Retinal pigment epithelial cell (primary cell): ENCODE measurements at places on chromosomes 12 and 14.

DNA sequence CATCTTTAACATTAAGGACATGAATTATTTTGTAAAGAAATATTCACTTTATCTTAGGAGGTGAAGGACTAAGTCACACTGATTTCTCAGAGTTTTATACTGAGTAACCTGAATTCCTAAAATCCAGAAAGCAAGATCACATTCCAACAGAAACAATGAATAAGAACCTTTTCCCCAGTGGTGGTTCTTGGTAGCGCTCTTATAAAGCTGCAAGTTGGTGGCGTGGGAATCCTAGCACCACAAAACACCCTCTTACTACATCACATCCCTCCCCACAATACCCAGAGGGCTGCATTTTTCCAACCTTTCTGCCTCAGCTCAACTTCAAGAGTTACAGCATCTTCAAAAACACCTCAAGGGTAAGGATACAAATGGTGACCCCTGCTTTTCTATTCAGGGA lies 44.0 kb upstream of the SMUG1 start:
- DNase-seq: no peak

DNA sequence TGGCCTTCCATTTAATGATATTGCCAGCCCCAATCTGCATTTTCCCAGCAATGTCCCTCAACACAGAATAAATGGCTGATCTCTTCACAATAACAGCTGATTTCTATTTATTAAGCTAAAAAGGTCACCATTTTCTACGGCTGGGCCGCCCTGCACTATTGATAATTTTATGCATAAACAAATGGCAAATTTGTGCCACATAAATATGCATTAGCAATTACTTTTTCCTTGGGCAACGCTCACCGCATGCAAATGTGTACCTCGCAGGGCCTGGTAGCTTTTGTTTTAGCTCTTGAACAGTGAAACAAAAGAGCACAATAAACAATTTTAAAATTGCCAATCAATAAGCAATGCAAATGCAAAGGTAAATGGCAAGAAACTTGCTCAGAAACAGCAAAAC lies 331.9 kb upstream of the SOX5 start:
- no peak for DNase-seq

DNA sequence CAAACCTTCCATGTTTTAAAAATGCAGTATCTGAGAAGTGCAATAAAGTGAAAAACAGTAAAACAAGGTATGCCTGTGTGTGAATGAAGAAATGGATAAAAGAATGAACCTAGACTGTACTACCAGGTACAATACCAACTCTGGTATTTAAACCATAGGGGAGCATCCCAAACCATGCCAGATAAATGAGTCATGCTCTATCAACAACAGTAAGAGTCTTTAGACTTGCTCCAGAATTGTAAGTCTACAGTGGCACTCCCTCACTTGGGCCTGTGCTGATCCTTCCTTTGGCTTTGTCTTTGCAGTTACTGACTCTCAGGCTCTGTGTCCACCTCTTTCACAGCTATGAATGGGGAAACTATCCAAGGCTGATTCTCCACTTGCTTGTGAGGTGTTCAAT lies 38.1 kb downstream of the BBS10 start:
- DNase-seq: no peak

DNA sequence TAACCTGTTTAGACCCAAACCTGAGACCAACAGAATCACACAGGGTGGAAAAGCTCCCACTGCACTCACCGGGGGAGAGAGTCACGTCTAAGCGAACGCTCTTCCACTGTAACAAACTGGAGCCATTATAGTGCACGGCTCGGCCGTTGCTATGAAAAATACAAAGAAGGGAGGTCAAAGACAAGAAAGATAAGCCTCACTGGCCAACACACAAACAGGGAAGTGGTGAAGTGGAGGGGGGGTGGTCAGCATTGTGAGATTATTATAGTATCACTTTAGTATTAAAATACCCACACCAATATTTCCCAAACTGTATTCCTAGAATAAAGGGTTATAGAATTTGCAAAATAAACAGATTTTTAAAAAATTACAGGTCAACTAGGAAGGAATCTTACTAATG lies 90.9 kb downstream of the TRAFD1 start:
- DNase-seq: no peak

DNA sequence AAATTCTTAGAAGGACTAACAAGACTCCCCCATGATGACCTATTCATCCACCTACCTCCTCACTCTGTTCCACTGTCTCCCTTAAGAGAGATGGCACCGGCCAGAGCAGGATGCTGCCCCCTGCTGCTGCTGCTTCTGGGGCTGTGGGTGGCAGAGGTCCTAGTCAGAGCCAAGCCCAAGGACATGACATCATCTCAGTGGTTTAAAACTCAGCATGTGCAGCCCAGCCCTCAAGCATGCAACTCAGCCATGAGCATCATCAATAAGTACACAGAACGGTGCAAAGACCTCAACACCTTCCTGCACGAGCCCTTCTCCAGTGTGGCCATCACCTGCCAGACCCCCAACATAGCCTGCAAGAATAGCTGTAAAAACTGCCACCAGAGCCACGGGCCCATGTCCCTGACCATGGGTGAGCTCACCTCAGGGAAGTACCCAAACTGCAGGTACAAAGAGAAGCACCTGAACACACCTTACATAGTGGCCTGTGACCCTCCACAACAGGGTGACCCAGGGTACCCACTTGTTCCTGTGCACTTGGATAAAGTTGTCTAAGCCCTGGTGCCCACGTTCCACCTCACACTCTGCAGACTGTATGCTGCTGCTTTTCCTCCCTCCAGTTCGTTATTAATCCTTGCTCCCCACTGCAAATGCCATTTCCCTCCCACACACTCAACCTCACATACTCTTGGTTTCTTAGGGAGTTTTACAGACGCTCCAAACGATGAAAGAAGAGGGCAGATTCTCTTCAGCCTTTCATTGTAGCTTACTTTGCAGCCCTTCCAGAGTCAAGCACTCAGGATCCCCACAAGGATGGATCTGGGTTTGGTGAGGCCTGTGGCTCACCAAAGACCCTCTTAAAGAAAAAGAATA lies at the start of gene RNASE8:
TSS of gene RNASE8 (plus strand) at position 20 of the 873 bp plus-strand sequence. CDS start at position 91, 71 bp downstream.
- no peak for DNase-seq

- no peak for DNase-seq
These were observed 32.1 kb upstream of the TXNRD1 start for GRCh38 chr12:104183443-104183842.

GRCh38 chr12:50060120-50060468 lies 2.7 kb downstream of the ASIC1 start:
- DNase-seq: no peak

- peak; percentile 84 for DNase-seq
These were observed 295.7 kb upstream of the PRKD1 start for GRCh38 chr14:30223385-30223785.

DNA sequence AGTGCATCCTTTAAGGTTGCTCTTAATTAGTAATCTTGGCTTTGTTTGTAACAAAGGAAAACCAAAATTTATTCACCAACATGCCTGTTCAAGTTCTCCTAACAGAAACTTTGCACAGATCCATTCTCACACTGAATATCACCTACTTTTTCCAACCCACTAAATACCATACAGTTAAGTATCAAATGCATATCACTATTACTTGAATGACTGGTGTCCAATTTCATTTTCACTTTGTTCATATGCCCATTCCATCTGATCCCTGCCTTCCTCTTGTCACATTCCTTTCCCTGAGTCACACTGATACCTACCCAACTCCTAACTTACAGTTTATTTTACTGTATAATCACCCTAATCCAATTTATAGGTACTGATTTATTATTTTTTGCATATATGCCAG lies 286.4 kb downstream of the NELL2 start:
- peak; percentile 80 for DNase-seq

GRCh38 chr14:53550776-53551175 lies 397.7 kb upstream of the DDHD1 start:
- DNase-seq: no peak

DNA sequence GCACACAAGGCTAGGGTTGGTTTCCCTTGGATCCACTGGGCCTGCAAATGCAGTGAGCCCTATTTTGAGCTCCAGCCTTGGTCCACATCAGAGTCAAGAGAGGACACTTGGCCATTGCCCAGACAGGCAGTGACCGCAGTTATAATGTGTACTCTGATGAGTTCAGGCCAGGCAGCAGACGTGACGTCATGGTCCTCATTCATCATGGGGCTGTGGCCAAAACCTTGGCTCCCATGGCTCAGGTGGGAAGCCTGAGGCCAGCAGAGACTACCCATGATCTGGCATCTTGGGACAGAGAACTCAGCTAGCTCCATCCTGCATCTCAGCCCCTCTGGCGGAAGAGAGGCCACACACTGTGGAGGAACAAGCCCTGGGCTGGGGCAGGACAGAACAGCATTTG lies 16.4 kb downstream of the TMEM63C start:
- DNase-seq: no peak

- DNase-seq: no peak
These were observed 31.9 kb downstream of the MMAB start for GRCh38 chr12:109541413-109541726.

GRCh38 chr14:67517083-67517482 lies 16.0 kb upstream of the PLEKHH1 start:
- no peak for DNase-seq

GRCh38 chr12:114302606-114303315 lies 103.2 kb downstream of the TBX5 start:
- no peak for DNase-seq

DNA sequence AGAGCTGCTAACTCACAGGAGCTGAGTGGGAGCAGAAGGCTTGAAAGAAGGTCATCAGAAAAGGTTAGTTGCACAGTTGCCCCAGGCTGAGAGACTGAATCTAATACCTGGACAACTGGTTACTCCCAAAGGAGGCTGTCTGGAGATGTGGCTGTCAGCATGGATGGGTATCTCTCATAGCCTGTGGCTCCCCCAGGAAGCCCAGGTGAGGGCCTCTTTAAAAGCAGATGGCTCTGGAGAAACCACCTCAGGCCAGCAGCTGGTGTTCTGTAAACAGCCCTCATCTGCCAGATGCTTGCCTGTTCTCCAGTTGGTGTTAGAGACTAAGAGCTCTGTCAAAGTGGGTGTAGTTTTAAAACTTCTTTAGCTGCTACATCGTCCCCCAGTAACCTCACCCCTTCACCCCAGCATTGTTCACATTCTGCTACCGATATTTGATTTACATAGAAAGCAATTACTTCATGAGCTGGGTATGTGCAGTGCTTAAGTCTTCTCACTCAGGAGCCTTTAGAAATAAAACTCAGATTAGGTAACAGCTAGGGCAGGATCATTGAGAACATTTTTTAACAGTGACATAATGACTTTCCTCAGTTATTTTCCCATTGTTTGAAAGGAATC lies 25.8 kb downstream of the DACT1 start:
- peak; percentile 81 for DNase-seq

DNA sequence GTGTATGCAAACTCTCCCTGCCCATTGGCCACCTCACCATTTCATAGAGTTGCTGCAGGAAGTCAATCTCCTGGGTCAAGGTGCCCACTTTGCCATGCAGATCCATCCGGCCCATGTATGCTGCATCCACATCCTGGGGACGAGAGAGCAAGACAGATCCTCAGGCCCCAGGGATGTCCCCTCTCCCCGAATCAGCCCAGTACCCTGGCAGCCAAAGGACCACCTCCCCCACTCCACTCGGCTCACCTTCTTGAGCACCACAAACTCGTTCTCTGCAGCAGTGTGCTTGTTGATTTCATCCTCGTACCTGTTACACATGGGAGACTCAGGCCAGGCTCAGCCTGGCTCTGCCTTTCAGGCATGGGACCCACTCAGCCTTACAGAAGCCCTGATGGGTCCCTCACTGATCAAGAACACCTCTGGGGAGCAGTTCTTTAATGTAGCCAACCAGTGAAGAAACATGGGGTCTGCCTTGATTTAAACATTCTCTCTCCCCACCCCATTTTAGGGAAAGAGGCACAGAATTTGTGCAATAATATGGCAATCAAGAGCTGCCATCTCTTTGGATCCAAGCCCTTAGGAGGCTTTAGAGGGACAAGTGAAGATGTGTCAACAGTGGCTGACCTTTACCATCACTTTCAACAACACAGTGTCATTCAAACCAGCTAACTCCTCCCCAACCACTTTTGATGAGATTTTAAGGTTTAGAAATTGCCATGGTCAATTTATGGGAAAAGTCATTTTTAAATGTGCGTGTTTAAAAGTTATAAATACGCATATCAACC lies 3.9 kb downstream of the KRT79 start:
- no peak for DNase-seq

DNA sequence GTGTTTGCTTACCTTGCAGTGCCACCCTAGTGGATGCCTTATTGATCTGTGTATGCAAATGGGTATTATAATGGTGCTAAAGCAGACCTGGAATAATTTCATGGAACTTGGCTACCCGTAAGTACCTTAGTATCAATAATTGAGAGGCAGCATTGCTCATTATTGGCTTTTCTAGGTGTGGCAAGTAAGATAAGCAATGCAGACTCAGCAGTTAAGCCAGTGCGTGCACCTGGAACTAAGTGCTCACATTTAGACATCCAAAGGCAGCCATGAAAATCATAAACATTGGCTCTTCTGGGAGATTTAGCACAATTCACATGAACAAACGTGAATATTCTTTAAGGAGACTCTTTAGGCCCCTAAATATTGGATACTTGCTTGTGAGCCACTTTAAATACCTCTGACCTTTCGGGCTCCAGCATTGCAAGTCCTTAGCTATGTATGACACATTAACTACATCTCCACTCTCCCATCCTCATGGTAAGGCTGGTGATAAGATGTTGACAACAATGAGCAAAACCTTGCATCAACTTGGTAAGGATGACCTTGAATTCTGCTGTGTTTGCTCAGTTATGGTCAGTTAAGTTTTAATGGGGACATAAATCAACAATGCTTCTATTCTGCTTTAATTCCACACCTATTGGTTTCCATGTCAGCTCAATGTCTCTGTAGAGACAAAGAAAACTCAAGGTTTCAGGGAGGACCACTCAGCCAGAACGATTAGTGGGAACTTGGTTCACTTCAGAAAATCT lies 112.0 kb downstream of the SLC5A8 start:
- no peak for DNase-seq

DNA sequence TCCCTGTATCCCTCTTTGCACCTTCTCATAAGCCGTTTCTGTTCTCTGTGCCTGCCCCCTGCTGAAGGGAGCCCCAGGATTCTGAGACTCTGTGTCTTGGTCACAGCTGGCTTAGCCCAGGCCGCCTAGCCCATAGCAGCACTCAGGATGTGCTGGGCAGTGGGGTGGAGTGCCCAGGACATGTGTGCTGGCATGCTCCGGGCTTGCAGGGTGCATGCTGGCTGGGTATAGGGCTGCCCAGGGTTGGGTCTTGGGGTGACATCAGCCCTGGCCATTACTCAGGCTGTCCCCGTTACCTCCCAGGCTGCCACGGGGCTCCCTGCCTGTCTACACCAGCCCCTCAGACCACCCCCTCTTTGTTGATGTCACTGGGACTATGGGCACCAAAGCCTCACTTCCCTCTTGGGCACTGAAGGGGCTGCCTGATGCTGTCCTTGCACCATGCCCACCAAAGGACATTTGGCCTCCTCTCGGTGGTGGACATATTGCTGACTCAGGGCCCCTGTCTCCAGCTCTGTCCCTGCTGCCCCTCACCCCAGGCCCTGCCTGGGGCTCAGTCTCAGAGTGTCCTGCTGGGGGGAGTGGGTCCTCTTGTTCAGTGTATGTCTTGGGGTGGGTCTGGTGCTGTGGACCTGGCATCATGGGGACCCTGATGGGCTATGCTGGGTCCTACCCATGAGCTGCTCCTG lies 2.4 kb downstream of the CEP170B start:
- DNase-seq: no peak

- DNase-seq: no peak
These were observed 245.0 kb downstream of the NUBPL start for GRCh38 chr14:31806249-31806648.
